ENCODE measurements at places on chromosomes 4 and X.

DNA sequence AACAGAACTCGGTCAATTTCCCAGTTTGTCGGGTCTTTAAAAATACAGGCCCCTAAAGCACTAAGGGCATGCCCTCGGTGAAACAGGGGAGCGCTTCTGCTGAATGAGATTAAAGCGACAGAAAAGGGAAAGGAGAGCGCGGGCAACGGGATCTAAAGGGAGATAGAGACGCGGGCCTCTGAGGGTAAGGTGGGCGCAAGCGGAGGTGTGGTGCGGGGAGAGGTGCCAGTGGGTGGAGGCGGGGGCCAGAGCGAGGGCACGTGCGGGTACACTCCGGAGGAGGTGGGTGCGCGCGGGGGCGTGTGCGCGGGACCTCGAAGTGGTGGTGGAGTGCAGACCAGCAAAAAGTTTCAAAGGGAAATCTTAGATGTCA is 787 bp upstream of the TET2 start:
- H3K4me3 ChIP-seq, result peak overlapping the region; percentile 96
- H3K36me3 ChIP-seq, result peaks cover 4% of the 10 kb centered on the region
- peaks cover 40% of the 10 kb centered on the region for H3K4me1 ChIP-seq
- H3K27me3 ChIP-seq, result no peaks in the 10 kb centered on the region
- DNase-seq, result peak; percentile 29
- peak overlapping the region; percentile 87 for H3K27ac ChIP-seq

- H3K36me3 ChIP-seq, result no peaks in the 10 kb centered on the region
- H3K27me3 ChIP-seq, result peaks cover 24% of the 10 kb centered on the region
- no peak overlapping the region for H3K4me3 ChIP-seq
- DNase-seq, result no peak
- no peaks in the 10 kb centered on the region for H3K4me1 ChIP-seq
These were observed 111.6 kb downstream of the BTC start for GRCh38 chr4:74682567-74683359.

DNA sequence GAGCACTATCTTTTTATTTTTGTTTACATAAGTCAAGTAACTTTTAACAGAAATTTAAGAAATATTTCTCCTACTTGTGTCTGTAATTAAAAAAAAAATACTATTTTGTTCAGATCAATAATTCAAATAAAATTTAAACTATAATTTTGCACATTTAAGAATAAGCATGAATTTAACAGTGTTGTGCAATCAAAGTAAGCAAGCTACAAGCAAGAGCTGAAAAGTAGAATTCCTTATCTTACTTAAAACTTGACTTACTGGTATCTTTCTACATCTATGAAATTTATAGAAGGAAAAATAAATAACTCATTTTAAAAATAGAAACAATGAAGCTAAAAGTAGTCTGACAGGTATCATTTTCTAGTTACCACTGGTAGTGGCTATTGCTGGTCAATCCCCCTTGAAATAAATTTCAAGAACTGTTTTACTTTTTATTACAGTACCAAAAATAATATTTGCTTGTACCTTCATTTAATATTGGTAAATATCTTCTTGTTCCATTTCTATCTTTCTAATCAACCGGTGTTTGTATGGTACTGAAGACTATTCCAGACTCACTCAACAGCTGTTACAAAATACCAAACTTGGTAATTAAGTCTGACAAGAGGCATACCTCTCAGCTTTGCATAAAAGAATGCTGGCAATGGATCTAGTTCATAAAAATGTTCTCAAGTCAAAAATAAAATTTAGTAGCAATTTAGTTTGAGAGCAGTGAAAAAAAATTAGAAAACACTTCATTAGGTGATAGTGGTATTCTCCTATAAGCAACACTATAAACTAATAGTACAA is 62.2 kb downstream of the NOCT start:
- H3K4me3 ChIP-seq, result no peak overlapping the region
- peaks cover 14% of the 10 kb centered on the region for H3K36me3 ChIP-seq
- no peaks in the 10 kb centered on the region for H3K27me3 ChIP-seq

DNA sequence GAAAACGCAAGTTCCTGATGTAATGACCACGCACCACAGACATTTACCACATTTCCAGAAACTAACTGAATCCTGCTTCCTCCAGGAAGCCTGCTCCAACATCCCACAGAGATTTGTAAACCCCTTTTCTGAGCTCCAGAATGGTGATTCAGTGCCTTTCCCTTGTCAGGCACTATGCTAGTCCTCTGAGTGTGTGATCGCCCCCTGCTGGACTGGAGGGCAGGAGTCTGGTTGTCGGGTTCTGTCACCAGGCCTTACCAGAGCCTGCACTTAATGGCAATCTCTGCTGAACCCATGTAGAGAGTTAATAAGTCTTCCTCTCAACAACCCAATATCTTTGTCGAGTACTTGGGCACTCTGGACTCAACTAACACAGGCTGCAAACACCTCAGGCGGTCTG is 14.5 kb upstream of the KDM5C start:
- no peaks in the 10 kb centered on the region for H3K4me1 ChIP-seq
- H3K36me3 ChIP-seq, result no peaks in the 10 kb centered on the region
- no peaks in the 10 kb centered on the region for H3K27me3 ChIP-seq
- no peak overlapping the region for H3K27ac ChIP-seq
- H3K4me3 ChIP-seq, result no peak overlapping the region
- DNase-seq, result peak; percentile 64

DNA sequence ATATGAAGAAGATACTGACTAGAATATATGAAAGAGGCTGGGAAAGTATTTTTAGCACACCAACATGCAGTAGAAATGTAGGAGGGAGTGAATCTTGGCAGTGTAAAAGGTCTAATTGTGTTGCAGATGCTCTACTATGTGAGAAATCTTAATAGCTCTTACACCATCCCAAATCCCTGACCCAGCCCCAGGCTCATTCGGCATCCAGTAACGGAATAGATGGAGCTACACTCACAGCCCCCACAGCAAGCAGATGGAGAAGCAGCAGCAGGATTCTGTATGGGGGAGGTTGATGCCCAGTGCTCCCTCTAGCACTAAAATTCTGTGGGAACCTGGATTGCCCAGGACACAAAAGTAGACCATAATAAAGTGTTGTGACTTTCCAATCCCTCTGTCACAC is 153.2 kb upstream of the PRDX4 start:
- no peaks in the 10 kb centered on the region for H3K36me3 ChIP-seq
- no peak for DNase-seq
- H3K4me1 ChIP-seq, result no peaks in the 10 kb centered on the region
- H3K27ac ChIP-seq, result no peak overlapping the region

- no peak overlapping the region for H3K27ac ChIP-seq
- no peak overlapping the region for H3K4me3 ChIP-seq
- H3K4me1 ChIP-seq, result peaks cover 3% of the 10 kb centered on the region
- no peak for DNase-seq
- peaks cover 17% of the 10 kb centered on the region for H3K36me3 ChIP-seq
These were observed 78.4 kb downstream of the KLF8 start for GRCh38 chrX:56310581-56310980.

- H3K4me1 ChIP-seq, result peaks cover 6% of the 10 kb centered on the region
- no peak for DNase-seq
- H3K27me3 ChIP-seq, result peaks cover under 1% of the 10 kb centered on the region
These were observed 22.6 kb upstream of the CYP4V2 start for GRCh38 chr4:186168750-186169149.

GRCh38 chr4:154064244-154064643 is 275.4 kb upstream of the SFRP2 start:
- H3K36me3 ChIP-seq, result no peaks in the 10 kb centered on the region
- no peaks in the 10 kb centered on the region for H3K4me1 ChIP-seq
- H3K4me3 ChIP-seq, result no peak overlapping the region
- no peak for DNase-seq

DNA sequence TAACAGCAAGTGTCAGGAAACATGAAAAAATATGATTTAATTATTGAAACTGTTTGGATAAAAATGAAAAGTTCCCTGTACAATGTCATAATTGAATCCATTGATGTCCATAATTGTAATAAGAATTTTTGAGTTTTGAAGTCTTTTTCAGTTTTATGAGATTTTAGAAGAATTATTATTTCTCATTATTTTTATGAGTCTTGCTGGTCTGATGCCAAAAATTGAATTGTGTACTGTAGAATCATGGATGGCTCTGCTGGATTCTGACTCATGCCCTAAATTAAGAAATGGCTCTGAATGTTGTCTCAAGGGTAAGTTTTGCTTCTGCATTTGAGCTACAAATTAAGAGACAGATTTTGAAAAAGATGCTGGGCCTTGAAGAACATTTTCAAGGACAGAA is 132.8 kb upstream of the MAP9 start:
- no peak overlapping the region for H3K27ac ChIP-seq
- H3K36me3 ChIP-seq, result no peaks in the 10 kb centered on the region
- DNase-seq, result no peak
- no peak overlapping the region for H3K4me3 ChIP-seq
- H3K27me3 ChIP-seq, result peaks cover 2% of the 10 kb centered on the region

Measured in activated CD4-positive, alpha-beta T cell treated with anti-CD3 and anti-CD28 coated beads, Interleukin-2, amount 10 ng/mL, durations not matched to agents 7 days and 5 days (primary cell).